Naive thymus-derived CD8-positive, alpha-beta T cell (primary cell): ENCODE measurements at places on chromosomes 11 and 22. TPM values are rescaled to one million over a fixed set of nuclear protein-coding genes. Genes with fewer than 3 reads are reported as not detected.

CRYAB gene
- not detected for total RNA-seq

DNAJB7 gene
- not detected for total RNA-seq

OR8D4 gene
- not detected for total RNA-seq

PDE3B gene
- total RNA-seq: 228 TPM

MS4A7 gene
- total RNA-seq: 1.3 TPM

APOL6 gene
- 40.5 TPM for total RNA-seq
